Esophagus mucosa (tissue), 1 donor: ENCODE measurements at places on chromosomes 16 and 17. TPM values are rescaled to one million over a fixed set of nuclear protein-coding genes. Genes with fewer than 3 reads are reported as not detected.

The MRC2 gene
- total RNA-seq = 34.0 TPM

GRCh38 chr16:81651758-81652718 is 127.1 kb upstream of the PLCG2 start:
- no peak for ATAC-seq

DNA sequence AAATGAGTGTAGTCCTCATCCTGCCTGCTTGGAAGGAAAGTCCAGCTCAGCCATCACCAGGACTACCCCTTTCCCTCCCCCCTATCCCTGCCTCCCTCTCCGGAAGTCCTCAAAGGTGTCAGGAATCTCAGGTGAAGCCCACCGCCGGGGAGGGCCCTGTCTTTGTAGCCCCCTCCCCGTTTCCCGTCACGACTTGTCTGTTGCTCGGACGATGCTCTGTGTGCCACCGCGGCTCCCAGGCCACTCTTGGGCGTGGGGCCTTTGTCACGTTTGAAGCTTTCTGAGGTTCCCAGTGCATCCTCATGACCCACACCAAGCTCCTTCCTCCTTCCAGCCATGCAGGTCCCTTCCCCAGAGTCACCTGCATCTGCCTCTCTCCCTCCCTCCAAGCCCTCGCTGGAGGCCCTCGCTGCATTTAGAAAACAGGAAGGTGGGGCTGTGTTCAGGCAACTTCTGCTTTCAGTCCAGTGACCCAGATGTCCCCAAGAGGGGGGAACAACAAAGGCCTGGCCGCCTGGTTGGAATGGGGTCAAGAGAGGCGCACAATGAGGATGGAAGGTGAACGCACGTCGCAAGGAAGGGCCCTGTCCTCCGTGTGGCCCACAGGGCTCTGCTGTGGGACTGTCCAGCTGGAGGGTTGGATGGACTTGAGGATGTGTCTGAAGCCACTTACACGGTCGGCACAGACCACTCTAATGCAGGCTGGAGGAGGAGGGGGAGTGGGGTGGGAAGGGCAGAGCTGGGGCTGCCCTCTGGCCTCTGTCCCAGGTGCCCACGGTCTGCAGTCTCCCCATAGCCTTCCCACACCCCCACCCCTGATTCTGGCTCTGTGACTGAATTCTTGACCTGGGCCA is 59.9 kb downstream of the OR1D5 start:
- peak; percentile 22 for ATAC-seq

The PPY gene
- not detected for total RNA-seq

DNA sequence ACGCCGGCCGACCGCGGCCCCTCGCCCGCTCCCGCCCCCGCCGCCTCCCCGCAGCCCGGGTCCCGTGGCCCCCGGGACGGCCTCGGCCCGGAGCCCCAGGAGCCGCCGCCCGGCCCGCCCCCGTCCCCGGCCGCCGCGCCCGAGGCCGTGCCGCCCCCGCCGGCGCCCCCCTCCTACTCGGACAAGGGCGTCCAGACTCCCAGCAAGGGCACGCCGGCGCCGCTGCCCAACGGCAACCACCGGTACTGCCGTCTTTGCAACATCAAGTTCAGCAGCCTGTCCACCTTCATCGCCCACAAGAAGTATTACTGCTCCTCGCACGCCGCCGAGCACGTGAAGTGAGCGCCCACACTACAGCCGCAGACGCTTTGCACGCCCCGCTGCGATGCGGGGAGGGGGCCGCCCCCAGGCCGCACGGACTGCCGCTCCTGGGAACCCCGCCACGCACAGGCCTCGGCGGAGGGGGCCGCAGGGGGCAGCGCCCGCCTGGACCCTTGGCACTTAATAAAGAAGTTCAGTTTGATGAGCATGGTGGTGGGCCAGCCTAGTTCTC is 35.5 kb upstream of the ZC3H18 start:
- no peak for ATAC-seq

DNA sequence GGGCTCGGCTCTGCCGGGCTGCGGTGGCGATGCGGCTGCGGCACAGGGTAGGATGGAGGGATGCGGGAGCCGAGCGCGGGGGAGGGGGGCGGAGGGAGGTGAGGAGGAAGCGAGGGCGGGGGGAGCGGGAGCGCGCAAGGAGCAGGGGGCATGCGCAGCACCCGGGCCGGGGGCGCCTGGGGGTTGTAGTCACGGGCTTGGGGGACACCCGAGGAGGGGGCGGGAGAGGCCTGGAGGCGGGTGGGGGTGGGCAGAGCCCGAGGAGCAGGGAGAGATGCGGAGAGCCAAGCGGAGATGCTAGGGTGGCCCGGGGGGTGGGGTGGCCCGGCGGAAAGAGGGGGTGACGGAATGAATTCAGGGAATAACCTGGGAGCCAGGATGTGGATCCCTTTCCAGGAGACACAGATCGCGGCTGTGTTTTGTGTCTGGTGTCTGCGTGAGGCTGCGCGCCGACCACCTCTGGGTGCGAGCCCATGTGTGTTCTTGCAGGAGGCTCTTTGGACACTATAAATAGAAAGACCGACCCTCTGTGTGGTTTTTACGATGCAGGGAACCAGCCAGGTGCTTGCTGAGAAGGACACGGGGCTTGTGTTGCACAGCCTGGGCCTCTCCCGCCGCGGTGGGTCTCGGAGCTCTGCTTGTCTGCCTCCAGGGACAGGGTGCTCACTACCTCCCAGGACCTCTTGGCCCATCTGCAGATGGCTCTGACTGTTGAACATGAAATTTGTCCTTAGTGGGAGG is at the start of gene STX1B:
STX1B (minus strand) TSS at position 54 of the 741 bp plus-strand sequence. CDS start 242 bp downstream, outside the sequence.
- ATAC-seq = no peak

DNA sequence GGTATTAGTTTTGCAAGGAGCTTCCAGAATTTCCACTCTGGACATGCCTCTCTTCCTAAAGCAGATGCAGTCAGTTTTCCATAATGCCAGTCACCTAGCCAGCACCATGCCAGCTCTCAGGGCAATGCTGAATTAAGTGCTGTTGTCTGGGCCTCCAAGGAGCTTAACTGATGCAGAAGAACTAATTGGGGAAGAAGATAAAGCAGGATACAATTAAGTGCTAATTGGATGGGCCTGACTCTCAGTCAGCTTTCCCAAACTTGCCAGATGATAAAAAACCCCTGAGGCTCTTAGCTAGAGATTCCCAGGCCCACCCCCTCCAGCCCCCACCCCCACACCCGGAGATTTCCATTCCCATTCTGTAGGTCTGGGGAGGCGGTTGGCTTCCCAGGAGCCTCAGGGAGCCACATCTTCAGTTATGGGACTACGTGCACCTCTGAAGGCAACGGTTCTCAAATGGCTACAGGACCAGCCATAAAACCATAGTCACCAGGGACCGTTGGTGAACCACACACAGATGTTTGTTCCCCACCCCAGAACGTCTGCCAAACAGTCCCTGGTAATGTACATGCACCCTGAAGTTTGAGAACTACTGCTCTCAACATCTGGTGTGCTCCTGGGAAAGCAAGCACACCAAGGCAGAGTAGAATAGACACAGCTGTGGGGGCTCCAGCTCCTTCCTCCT is 499.1 kb upstream of the CDH5 start:
- ATAC-seq = no peak
